Activated T-helper 1 cell treated with anti-CD3 and anti-CD28 coated beads, Interleukin-2, amount 50 U/mL, for 16 hours (primary cell): ENCODE measurements at places on chromosomes 2 and 18.

GRCh38 chr2:23135481-23136100, 249.4 kb upstream of the KLHL29 start:
- DNase-seq = no peak

DNA sequence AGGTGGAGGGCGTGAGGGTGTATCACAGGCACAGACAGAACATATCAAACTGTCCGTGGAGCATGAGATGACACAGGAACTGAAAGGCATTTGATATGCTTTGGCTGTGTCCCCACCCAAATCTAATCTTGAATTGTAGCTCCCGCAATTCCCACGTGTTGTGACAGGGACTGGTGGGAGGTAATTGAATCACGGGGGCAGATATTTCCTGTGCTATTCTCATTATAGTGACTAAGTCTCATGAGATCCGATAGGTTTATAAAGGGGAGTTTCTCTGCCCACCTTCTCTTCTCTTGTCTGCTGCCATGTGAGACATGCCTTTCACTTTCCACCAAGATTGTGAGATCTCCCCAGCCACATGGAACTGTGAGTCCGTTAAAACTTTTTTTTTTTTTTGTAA, 123.1 kb upstream of the PIEZO2 start:
- no peak for DNase-seq

DNA sequence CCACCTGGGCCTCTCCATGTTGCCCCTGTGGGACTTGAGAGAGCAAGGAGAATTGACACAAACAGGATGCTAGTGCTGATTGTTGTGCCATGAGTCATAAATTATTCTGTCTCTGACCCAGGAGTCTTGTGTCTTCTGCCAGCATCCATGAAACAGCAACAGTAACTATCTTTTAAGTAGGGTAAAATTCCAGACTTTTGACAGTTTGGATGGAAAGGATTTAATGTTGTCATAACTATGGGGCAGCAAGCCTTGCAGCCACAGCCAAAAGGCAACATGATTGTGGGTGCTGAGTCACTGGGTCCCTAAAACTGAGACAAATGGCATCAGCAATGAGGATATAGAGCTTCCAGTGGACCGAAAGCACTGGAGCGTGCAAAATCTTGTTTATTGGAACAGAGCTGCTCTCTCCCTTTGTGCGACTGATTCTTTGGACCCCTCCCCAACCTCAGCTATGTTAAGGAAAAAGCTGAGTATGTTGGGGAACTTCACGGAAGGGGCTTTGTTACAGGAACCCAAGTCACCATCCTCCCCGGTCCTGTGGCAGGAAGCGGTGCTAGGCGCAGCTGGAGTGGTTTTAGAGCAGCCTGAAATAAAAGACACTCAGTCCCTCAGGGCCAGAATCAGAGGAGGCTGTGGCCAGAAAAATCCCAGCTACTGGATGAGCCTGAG, 9.6 kb upstream of the ITPRIPL1 start:
- no peak for DNase-seq

- no peak for DNase-seq
Measured at GRCh38 chr2:118830118-118830517, 17.3 kb downstream of the EN1 start.

- no peak for DNase-seq
Measured at GRCh38 chr2:133711806-133712205, 143.5 kb upstream of the NCKAP5 start.
